Gastrocnemius medialis (tissue), 4 donors: ENCODE measurements at places on chromosomes 11 and 22. TPM values are rescaled to one million over a fixed set of nuclear protein-coding genes. Genes with fewer than 3 reads are reported as not detected.

- H3K27me3 ChIP-seq = no peaks in the 10 kb centered on the region
- H3K4me1 ChIP-seq = no peaks in the 10 kb centered on the region
- H3K36me3 ChIP-seq = no peaks in the 10 kb centered on the region
- no peak overlapping the region for H3K27ac ChIP-seq
Observed at GRCh38 chr11:23749762-23750430, 747.0 kb upstream of the LUZP2 start.

GRCh38 chr22:30265823-30266444 lies 717 bp downstream of the OSM start:
- no peaks in the 10 kb centered on the region for H3K4me1 ChIP-seq
- no peaks in the 10 kb centered on the region for H3K27me3 ChIP-seq
- no peak for DNase-seq
- H3K27ac ChIP-seq = no peak overlapping the region

Gene ARHGAP20
- total RNA-seq = 2.3 TPM

GRCh38 chr11:93536101-93536861 lies 6.9 kb downstream of the SMCO4 start:
- H3K4me1 ChIP-seq = peaks cover 30% of the 10 kb centered on the region
- H3K27me3 ChIP-seq = no peaks in the 10 kb centered on the region
- no peak for DNase-seq
- H3K4me3 ChIP-seq = no peak overlapping the region
- no peak overlapping the region for H3K27ac ChIP-seq

GRCh38 chr22:33958741-33959140 lies 38.5 kb upstream of the LARGE1 start:
- H3K36me3 ChIP-seq = no peaks in the 10 kb centered on the region
- H3K4me3 ChIP-seq = no peak overlapping the region
- H3K4me1 ChIP-seq = no peaks in the 10 kb centered on the region
- no peak for DNase-seq
- no peaks in the 10 kb centered on the region for H3K27me3 ChIP-seq

DNA sequence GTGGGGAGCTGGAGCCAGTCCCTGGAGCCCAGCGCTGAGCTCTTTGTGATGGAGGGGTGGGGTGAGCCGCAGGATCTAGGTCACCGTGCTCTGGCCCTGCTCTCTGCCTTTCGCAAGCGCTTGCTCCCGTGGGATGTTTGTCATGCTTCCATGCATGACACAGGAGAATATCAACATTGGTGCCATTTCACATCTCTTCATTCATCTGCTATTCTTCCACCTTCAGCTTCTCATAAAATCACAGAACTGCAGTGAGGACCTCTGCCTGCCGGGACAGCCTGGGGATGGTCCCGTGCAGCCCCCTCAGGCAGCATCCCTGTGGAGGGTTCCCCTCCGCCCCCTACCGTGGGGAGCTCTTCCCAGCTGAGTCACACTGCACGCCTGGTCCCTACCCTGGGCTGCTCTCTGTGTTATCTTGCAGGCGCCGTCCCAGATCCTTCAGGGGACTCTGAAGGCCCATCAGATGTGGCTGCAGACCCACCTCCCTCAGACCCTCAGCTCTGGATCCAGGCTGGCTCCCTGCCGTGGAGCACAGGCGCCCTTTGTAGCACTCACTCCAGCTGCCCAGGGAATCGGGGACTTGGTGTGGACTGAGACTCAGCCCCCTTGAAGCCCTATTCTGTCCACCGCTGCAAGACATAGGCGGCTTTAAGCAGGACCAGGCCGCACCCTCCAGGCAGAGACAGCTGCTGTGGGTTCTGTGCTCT lies 5.1 kb upstream of the SEPTIN5 start:
- no peak overlapping the region for H3K4me3 ChIP-seq
- H3K36me3 ChIP-seq = no peaks in the 10 kb centered on the region
- peaks cover 18% of the 10 kb centered on the region for H3K4me1 ChIP-seq
- peak; percentile 76 for DNase-seq

DNA sequence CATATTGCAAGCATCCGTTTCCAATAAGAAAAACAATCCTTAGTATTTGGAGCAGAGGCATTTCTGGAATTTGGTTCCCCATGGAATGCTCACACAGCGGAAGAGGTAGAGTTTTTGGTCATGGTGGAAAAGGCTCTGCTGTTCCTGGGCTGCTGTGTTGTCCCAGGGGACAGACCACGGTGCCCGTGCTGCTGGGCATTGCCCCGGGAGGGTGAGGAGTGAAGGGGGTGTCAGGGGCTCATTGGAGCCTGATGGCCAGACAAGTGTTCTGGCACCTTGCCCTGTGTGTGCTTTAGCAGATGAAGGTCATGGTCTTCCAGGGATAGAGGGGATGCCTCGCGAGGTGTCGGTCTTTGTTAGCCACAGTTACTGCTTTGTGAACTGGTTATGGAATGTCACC lies 61.2 kb downstream of the MPPED1 start:
- DNase-seq = no peak
- H3K27me3 ChIP-seq = peaks cover 16% of the 10 kb centered on the region
- H3K27ac ChIP-seq = no peak overlapping the region
- no peak overlapping the region for H3K4me3 ChIP-seq
- no peaks in the 10 kb centered on the region for H3K36me3 ChIP-seq

Gene ELFN2
- total RNA-seq = 0.03 TPM

DNA sequence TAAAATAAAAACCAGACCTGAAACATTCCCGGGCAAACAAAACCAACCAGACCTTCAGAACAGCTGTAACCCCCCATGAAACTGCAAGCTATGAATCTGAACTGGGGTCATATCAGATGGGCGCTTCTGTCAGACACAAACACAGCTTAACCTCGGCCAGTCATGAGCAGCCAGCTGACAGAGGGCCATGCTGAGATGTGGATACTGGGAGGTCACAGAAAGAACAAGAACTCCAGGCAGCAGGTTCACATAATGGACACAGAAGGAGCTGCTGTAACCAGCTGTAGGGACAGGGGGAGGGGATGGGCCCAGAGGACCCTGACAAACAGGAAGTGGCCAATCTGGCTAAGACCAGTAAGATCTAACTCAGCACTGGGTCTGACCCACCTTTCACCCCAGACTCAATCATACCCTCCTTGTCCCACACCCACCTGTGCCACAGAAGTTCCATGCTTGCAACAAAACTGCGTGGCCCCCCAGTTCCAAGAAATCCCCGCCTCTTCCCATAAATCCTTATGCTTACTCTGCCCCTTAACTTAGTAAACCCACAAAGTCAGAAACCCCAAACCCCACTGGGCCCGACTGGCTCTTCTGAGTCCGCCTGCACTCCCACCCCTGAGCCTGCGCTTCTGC lies 4.0 kb downstream of the APOL4 start:
- no peaks in the 10 kb centered on the region for H3K27me3 ChIP-seq
- no peaks in the 10 kb centered on the region for H3K36me3 ChIP-seq
- H3K4me3 ChIP-seq = no peak overlapping the region
- H3K4me1 ChIP-seq = peaks cover 4% of the 10 kb centered on the region

DNA sequence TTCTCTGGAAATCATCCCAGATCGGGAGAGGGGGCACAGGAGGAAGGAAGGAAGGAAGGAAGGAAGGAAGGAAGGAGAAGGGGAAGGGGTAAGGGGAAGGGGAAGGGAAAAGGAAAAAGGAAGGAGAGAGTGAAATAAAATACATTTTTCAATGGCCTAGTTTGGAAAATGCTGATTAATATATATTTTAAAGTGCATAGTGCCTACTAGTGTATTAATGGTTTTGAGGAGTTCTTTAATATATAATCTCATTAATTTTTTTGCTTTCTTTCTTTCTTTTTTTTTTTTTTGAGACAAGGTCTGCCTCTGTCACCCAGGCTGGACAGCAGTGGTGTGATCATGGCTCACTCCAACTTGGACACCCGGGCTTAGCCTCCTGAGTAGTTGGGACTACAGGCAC lies 107.8 kb upstream of the FOLH1 start:
- H3K36me3 ChIP-seq = no peaks in the 10 kb centered on the region
- no peaks in the 10 kb centered on the region for H3K27me3 ChIP-seq
- no peak overlapping the region for H3K27ac ChIP-seq
- no peak for DNase-seq
- H3K4me3 ChIP-seq = no peak overlapping the region
- no peaks in the 10 kb centered on the region for H3K4me1 ChIP-seq

GRCh38 chr11:12287009-12287373 lies 90.4 kb upstream of the PARVA start:
- DNase-seq = peak; percentile 41
- no peaks in the 10 kb centered on the region for H3K36me3 ChIP-seq
- peaks cover 7% of the 10 kb centered on the region for H3K4me1 ChIP-seq
- H3K27ac ChIP-seq = peak overlapping the region; percentile 58

DNA sequence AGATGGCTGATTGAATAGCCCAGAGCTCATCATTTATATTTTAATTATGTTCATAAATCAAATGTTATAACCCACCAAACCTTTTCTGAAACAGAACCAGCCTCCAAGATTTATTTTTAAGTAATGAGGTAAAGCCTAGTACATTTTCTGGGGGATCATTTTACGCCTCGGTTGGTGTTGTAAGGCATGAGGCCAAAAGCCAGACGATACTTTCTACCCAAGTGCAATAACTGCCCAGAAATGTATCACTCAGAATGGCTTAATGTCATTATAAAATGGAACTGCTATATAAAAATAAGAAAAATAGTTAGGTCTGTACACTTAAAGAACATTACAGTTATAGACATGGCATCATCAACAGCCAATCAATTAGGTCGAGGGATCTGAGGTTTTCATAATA lies 283.3 kb downstream of the CADM1 start:
- H3K27me3 ChIP-seq = no peaks in the 10 kb centered on the region
- no peaks in the 10 kb centered on the region for H3K36me3 ChIP-seq
- peak overlapping the region; percentile 81 for H3K27ac ChIP-seq
- H3K4me1 ChIP-seq = peaks cover 29% of the 10 kb centered on the region

- H3K4me1 ChIP-seq = no peaks in the 10 kb centered on the region
- DNase-seq = no peak
- peak overlapping the region; percentile 36 for H3K4me3 ChIP-seq
Observed at GRCh38 chr11:69985641-69986439, 92.3 kb upstream of the ANO1 start.

DNA sequence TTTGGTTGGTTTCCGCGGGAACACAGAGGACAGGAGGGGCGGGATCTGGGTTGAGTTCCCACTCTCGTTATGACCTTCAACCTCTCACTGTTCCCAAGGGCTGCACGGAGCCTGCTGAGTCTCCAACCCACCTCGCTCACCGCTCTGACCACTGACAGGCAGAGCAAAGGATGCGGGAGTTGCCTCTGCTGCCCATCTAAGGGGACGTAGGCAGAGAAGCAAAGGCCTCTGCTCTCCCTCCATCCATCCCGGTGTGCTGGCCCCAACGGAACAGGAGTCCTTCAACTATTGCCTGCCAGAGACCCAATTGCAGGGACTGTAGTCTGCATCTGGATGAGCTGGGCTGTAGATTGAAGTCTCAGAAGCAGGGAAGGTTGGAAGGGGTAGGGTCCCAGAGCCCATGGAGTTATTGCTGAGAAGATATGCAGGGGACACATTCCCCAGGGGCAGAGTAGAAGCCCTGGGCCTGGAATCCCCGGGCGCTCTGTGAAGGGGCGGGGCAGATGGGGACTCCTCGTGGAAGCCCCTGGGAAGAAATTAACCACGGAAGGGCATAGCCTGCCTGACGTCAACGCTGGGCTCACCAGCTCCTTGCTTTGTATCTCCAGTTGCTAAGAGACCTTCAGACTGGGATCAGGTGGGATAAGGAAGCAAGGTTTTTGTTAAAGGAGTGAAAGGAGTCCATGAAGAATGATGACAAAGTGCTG lies 12.7 kb upstream of the FXYD2 start:
- no peaks in the 10 kb centered on the region for H3K36me3 ChIP-seq
- no peak overlapping the region for H3K27ac ChIP-seq
- H3K27me3 ChIP-seq = no peaks in the 10 kb centered on the region
- H3K4me1 ChIP-seq = peaks cover 18% of the 10 kb centered on the region

- H3K36me3 ChIP-seq = no peaks in the 10 kb centered on the region
- no peak overlapping the region for H3K4me3 ChIP-seq
- H3K4me1 ChIP-seq = no peaks in the 10 kb centered on the region
Observed at GRCh38 chr11:131186629-131187101, 183.8 kb upstream of the NTM start.

Gene CWC15
- 61.1 TPM for total RNA-seq

- no peaks in the 10 kb centered on the region for H3K4me1 ChIP-seq
- DNase-seq = no peak
- H3K4me3 ChIP-seq = no peak overlapping the region
- H3K27ac ChIP-seq = no peak overlapping the region
Observed at GRCh38 chr11:81104051-81104450, 1629.6 kb downstream of the FAM181B start.

GRCh38 chr11:27701355-27702105 lies 1.3 kb upstream of the BDNF start:
- H3K36me3 ChIP-seq = no peaks in the 10 kb centered on the region
- H3K27me3 ChIP-seq = peaks cover 17% of the 10 kb centered on the region
- peak overlapping the region; percentile 58 for H3K4me3 ChIP-seq
- H3K27ac ChIP-seq = no peak overlapping the region

Gene NDUFC2
- total RNA-seq = 207 TPM

DNA sequence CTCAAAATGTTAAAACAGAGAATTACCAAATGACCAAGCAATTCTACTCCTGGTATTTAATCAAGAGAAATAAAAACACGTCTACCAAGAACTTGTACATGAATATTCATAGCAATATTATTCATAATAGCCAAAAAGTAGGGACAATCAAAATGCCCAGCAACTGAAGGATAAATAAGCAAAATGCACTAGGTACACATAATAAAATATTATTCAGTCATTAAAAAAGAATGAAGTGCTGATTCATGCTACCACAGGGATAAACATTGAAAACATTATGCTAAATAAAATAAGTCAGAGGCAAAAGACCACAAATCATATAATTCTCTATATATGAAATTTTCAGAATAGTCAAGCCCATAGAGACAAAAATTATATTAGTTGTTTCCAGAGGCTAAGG lies 24.8 kb downstream of the ARHGAP32 start:
- H3K27me3 ChIP-seq = no peaks in the 10 kb centered on the region
- no peak for DNase-seq
- no peak overlapping the region for H3K4me3 ChIP-seq
- H3K27ac ChIP-seq = no peak overlapping the region
- H3K4me1 ChIP-seq = peaks cover 5% of the 10 kb centered on the region

GRCh38 chr11:35794850-35795249 lies 132.3 kb downstream of the TRIM44 start:
- no peaks in the 10 kb centered on the region for H3K36me3 ChIP-seq
- no peak overlapping the region for H3K4me3 ChIP-seq
- no peak overlapping the region for H3K27ac ChIP-seq
- peaks cover 27% of the 10 kb centered on the region for H3K4me1 ChIP-seq
- no peaks in the 10 kb centered on the region for H3K27me3 ChIP-seq
- no peak for DNase-seq

GRCh38 chr22:50167689-50168489 lies 2.6 kb upstream of the PANX2 start:
- no peak overlapping the region for H3K4me3 ChIP-seq
- H3K4me1 ChIP-seq = no peaks in the 10 kb centered on the region
- no peak overlapping the region for H3K27ac ChIP-seq
- no peaks in the 10 kb centered on the region for H3K36me3 ChIP-seq
- DNase-seq = no peak

Gene OR10AG1
- total RNA-seq = not detected
